ENCODE measurements at places on chromosomes 2 and 18.

GRCh38 chr18:25896956-25897355, 193.5 kb downstream of the SS18 start:
- no peak for DNase-seq

- DNase-seq = no peak
Measured at GRCh38 chr2:71524476-71524875, 71.1 kb downstream of the DYSF start.

- DNase-seq = no peak
Measured at GRCh38 chr2:148675708-148676107, 31.2 kb downstream of the EPC2 start.

- no peak for DNase-seq
Measured at GRCh38 chr2:8740136-8740535, 58.3 kb downstream of the ID2 start.

- no peak for DNase-seq
Measured at GRCh38 chr18:6593142-6593885, 136.2 kb upstream of the ARHGAP28 start.

DNA sequence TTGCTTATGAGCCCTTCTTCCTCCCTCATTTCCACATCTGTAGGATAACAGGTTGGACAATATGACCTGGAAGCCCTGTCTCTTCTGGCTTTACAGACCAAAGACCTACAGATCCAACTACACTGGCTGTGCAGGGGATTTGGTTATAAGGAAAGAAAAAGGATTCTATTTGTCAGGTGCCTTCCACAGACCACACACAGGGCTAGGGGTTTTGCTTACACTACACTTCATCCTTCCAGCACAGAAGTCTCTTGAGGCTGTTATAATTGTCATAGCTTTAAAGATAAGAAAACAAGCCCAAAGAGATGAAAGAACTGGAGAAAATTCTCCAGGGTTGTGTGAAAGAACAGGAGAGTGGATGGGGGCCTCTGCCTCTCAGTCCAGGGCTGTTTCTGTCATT, 302.6 kb downstream of the MYCN start:
- no peak for DNase-seq

- no peak for DNase-seq
Measured at GRCh38 chr18:8011361-8011760, 444.2 kb downstream of the PTPRM start.

- DNase-seq = no peak
Measured at GRCh38 chr2:187594801-187595200, 40.6 kb upstream of the TFPI start.

DNA sequence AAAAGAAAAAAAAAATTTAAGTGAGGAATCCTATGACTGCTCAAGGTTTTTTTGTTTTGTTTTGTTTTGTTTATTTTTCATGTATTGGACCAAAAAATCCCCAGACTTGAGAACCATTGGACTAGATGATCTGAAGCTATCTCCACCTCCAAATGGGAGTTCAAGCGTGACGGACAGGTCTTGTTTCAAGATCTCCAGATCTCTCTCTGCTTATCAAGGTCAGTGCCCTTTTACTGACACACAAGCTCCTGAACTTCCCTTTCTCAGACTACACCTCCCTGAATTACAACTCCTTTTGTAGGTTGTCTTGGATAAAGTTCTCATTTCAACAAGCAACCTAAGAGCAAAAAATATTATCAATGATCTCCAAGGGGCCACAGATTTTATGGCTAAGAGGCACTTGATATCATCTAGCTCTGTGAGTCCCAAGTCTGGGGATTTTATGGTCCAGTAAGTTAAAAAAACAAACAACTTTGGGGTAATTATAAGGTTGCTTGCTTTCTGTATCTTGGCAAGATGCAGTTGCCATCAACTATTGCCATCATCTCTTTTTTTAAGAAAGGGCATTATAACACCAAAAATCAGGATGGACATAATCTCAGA, 396.0 kb upstream of the ATP5MC3 start:
- DNase-seq = no peak
